ENCODE measurements at places on chromosomes 3 and 15.

DNA sequence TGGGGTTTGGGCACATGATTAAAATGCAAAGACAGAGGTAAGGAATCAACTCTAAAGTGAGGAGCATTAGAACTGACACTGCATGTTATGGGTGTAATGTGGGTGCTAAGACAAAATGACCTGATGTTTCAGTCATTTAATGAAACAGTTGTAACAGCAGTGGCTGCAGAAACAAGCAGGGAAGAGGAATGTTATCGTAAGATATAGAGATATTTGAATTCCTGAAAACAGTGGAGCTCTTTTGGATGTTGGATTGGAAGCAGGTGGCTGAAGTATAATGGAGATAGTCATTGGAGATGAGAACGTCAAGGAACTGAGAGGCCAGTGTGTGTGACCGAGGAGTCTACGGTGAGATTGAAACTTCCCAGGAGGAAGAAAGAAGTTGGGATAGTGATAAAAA is 1065.2 kb downstream of the ZPLD1 start:
- no peak for DNase-seq

DNA sequence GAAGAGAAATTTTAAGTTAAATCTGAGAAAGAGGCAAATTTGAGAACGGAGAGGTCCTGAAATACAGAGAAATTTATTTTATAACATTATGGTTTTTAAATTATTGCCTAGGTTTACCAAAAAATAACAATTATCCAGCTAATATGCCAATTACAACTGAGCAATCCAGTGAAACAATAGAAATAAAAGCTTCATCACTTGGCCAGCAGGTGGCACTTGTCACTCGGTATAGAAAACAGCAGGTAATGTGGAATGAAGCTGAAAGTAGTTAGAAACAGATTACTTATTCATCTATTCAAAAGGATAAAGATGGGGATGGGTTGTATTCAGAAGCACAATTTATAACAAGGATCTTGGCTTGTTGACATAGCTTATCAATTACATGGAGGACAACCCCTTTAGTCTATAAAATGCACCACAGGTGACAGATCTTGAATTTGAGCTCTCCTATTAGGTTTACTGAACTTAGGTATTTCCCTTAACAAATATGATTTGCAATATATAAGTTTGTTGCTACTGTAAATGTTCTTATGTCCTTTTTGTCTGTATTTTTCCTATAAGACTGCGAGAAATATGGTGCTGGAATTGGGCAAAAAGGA is 70.1 kb upstream of the GUCA1C start:
- peak; percentile 29 for DNase-seq

- DNase-seq = no peak
These were observed 42.8 kb upstream of the UBE2E1 start for GRCh38 chr3:23762759-23763477.

DNA sequence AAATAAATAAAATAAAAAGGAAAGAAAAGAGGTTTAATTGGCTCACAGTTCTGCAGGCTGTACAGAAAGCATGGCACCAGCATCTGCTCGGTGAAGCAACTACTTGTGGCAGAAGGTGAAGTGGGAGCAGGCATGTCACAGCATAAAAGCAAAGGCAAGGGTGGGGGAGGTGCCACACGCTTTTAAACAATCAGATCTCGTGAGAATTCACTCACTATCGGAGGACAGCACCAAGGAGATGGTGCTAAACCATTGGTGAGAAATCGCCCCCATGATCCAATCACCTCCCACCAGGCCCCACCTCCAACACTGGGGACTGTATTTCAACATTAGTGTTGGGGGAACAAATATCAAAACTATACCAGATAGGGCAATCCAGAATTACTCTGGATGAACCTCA is 15.3 kb downstream of the SCG3 start:
- DNase-seq = no peak

DNA sequence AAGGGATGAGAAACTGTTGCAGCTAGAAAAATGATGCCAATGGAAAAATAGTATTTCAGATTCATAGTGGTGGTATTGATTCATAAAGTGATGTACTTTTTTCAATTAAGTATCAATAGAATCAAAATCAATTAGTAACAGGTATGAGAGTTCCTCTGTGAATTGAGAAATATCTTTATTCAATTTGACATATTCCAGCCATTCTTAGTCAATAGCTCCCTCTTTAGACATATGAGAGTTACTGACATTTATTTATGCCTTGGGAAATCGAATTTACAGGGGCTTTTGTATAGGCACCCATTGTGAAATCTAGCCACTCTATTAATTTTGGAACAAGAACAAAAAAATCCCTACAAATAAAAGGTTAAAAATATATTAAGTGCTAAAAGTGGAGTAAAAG is 386.9 kb upstream of the CNTN3 start:
- no peak for DNase-seq

DNA sequence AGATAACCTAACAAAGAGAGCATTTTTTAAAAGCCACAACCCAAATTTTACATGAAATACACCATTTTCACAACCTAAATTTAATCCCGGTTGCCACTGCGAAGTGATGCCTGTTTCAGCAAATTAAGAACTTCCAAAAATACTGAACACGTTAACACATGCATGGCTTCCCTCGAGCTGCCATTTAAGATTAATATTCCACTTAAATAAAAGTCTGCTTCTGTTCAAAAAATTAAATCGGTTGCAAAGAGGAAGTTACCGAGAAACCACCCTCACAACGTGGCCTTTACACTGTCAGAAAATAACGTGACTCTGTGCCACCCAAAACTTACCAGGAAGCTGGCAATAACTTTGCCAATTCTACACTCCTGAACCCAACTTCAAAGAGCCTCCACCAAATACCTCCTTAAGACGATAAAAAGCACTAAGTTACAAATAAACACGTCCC is 1.2 kb downstream of the TBL1XR1 start:
- DNase-seq = no peak

DNA sequence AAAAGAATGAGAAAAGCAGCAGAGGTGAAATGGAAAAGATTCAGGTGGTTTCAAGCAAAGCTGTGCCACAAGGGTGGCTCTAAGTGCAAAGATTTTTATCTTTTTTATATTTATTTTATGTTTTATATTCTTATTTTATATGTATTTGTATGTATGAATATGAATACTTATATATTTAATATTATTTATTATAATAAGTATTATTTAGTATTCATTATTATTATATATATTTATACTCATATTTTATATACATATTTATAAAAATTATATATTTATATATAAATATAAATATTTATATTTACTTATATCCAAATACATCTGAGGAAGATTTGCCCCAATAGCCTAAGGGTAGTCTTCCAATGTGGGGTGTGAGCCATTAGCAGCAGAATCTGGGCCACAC is 1002.0 kb downstream of the CADM2 start:
- DNase-seq = no peak

- DNase-seq = no peak
These were observed 63.1 kb downstream of the CGNL1 start for GRCh38 chr15:57439128-57440027.

DNA sequence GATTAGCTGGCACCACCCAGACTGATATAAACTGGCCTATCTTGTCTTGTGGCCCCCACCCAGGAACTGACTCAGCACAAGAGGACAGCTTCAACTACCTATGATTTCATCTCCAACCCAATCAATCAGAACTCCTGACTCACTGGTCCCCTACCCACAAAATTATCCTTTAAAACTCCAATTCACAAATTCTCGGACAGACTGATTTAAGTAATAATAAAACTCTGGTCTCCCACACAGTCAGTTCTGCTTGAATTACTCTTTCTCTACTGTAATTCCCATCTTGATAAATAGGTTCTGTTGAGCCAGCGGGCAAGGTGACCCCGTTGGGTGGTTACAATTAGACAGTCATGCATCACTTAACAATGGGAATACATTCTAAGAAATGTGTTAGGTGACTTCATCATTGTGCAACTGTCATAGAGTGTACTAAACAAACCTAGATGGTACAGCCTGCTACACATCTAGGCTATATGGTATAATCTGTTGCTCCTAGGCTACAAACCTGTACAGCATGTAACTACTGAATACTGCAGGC is 48.1 kb upstream of the MAP4 start:
- no peak for DNase-seq

DNA sequence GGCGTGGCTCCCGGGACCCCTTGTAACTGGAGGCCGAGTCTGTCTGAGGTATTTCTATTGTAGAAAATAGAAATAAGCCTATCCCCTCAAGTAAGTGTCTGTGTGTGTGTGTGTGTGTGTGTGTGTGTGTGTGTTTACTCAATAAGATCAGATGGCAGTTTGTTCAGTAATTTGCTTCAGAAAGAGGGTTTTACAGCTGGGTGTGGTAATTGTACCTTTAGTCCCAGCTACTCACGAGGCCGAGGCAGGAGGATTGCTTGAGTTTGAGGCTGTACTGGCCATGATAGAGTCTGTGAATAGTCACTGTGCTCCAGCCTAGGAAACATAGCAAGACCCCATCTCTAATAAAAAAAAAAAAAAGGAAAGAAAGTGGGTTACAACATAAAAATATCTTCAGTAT is 8.7 kb downstream of the SPINT1 start:
- DNase-seq = no peak

DNA sequence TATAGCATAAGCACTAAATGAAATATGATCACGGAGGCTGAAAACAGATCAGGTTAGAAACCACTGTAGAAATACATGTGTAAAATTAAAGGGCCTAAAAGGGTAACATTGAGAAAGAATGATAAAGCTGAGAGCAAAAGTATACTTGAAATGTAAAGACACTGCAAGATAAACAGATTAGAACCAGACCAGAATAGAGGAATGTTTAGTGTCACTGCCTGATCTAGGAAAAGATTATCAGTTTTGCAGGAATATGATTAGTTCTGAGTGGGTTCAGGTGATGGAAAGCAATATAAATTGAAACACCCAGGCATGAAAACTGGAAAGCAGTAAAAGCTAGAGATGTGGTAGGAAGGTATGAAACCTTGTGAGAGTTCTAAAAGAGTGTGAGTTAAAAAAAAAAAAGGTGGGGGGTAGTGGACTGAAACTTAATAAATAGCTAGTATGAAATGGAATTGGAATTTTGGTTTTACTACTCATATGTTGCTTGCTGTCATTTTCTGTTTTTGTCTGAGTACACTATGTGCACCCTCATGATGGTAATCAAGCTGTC is 16.0 kb upstream of the C3orf38 start:
- no peak for DNase-seq

GRCh38 chr3:136634821-136635220 is 117.4 kb downstream of the STAG1 start:
- DNase-seq = no peak

DNA sequence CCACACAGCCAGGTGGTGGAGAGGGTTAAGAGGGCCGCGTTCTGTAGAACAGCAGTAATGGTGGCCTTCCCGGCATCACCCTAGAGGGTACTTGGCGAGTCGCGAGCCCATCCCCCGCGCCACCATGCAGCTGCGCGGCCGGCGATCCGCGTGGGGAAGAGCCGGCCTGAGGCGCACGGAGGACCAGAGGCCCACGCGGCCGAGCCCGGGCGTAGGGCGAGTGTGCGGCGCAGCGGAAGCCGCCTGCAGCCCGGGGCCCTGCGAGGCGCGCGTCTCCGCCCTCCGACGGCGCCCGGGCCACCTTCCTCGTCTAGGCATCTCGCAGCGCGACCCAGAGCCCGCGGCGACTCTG is 423 bp downstream of the TKT start:
- no peak for DNase-seq

DNA sequence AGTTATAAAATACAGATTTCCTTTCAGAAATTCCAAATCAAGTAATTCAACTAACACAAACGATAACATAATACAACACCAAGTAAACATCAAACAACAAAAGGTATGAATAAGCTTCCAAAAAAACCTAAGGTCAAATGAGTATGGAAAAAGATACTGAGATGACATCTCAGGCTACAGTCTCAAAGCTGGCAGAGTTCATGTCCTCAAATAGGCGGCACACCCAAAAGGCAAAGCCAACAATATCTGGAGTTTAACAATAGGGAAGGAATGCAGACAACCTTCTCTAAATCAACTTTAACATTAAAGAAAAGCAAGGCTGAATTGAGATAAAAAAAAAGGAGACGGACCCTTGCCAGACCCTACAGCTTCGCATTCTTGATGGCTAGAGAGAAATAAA is 346.6 kb downstream of the RSL24D1 start:
- DNase-seq = no peak

- DNase-seq = no peak
These were observed 3.6 kb upstream of the DAZL start for GRCh38 chr3:16608816-16609215.

GRCh38 chr15:85598718-85599398 is 195.9 kb downstream of the KLHL25 start:
- DNase-seq = no peak

DNA sequence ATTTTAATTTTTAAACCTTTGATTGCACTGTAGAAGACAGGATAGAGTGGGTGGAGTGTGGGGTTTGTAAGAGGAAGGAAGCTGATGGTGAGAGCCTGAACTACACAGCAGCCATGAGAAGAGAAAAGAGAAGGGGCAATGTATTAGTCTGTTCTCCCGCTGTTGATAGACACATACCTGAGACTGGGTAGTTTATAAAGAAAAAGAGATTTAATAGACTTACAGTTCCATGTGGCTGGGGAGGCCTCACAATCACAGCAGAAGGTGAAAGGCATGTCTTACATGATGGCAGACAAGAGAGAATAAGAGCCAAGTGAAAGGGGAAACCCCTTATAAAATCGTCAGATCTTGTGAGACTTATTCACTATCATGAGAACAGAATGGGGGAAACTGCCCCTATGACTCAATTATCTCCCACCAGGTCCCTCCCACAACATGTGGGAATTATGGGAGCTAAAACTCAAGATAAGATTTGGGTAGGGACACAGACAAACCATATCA is 37.3 kb downstream of the STARD5 start:
- no peak for DNase-seq

GRCh38 chr3:8279476-8279875 is 222.1 kb upstream of the LMCD1 start:
- DNase-seq = no peak

GRCh38 chr3:146339349-146339748 is 88.4 kb upstream of the PLSCR4 start:
- DNase-seq = no peak

- DNase-seq = no peak
These were observed 72.5 kb downstream of the MRPL46 start for GRCh38 chr15:88394553-88395145.

DNA sequence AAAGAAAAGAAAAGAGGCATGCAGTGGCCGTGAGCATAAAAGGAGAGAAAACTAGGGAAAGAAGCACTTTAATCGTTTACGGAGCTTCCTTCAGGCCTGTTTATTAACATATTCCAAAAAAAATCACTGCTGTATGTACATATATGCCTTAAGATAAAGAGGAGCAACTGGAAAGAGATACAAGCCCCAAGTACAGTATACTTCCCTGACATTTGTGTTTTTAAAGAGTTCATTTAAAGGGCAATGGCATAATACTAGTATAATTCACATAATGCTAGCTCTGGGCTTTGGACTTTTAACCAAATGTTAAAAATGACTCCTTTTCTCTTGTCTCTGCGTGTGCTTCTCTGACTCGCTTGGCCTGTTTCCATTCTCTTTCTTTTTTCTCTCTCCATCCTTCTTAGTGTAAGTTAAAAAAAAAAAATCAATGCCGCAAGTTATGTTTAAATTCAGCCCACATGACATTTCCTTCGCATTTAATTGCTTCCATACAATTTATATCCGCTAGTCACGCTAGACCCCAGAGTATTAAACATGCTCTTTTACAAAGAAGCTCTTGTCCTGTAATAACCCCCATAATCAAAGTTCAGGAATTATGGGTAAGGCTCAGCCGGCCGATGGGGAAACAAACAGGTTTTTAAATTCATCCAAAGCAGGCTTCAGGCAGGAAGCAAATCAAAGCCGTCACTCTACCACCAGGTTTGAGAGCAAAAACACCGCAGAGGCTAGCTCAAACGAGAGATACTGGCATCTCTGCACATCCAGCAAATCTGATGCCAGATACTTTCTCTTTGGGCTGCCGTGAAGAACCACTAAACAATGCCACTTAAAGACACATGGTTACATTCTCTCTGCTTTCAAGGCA is 19.4 kb downstream of the WWTR1 start:
- no peak for DNase-seq
